ENCODE measurements at places on chromosomes 1 and 21. TPM values are rescaled to one million over a fixed set of nuclear protein-coding genes. Genes with fewer than 3 reads are reported as not detected.

DNA sequence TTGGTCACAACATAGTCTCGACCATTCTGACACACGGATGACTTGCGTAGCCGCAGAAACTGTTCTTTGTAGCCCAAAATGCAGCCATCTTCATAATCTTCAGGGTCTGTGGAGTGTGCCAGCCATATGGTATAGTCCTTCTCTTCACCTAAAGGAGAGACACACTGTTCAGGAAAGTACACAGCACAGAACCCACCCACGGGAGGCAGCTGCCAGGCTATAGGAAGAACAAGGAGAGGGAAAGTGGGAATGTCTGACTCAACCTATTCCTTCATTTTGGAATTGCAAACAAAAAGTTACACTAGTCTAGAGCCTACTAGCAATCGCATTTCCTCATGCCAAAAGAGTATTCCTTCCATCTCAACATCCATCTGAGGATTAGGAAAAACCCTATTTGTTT lies 16.2 kb upstream of the MYBPHL start:
- no peak for DNase-seq
- H3K27ac ChIP-seq, result no peak overlapping the region

DNA sequence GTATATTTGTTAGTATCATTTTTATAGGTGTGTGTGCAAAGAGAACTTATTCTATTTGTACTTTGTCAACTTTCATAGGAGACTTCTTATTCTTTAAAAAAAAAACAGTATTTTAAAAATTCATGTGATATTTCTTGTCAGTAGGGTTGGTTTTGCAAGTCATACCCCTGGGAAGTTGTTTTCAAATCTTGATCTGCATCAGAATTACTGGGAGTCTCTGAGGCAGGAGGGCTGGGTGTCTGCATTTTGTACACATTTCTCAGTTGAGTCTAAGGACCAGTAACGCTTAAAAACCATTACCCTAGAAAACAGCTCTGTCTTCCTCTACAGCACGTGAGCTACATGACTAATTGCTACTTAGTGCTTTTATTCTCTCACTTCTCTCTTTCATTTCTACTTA lies 76.0 kb upstream of the CTTNBP2NL start:
- no peak for DNase-seq
- H3K36me3 ChIP-seq, result no peaks in the 10 kb centered on the region
- H3K4me1 ChIP-seq, result no peaks in the 10 kb centered on the region
- no peaks in the 10 kb centered on the region for H3K27me3 ChIP-seq
- no peak overlapping the region for H3K4me3 ChIP-seq

GRCh38 chr1:41846625-41847405 lies 71.9 kb downstream of the HIVEP3 start:
- H3K4me3 ChIP-seq, result no peak overlapping the region
- H3K27ac ChIP-seq, result no peak overlapping the region
- no peaks in the 10 kb centered on the region for H3K27me3 ChIP-seq

- H3K4me3 ChIP-seq, result no peak overlapping the region
- no peaks in the 10 kb centered on the region for H3K36me3 ChIP-seq
- H3K27me3 ChIP-seq, result no peaks in the 10 kb centered on the region
- no peak overlapping the region for H3K27ac ChIP-seq
- no peaks in the 10 kb centered on the region for H3K4me1 ChIP-seq
Observed at GRCh38 chr1:29474274-29475244, 238.2 kb downstream of the PTPRU start.

GJC2 gene
- not detected for total RNA-seq

GRHL3 gene
- not detected for total RNA-seq

ESRRG gene
- total RNA-seq, result 17.3 TPM
